ENCODE measurements at places on chromosomes 5 and 9.
A peak's percentile ranks its signal among the peaks of the same experiment; 100 is the strongest.

GRCh38 chr5:128009403-128009802 lies 74.2 kb upstream of the SLC12A2 start:
- DNase-seq = no peak

DNA sequence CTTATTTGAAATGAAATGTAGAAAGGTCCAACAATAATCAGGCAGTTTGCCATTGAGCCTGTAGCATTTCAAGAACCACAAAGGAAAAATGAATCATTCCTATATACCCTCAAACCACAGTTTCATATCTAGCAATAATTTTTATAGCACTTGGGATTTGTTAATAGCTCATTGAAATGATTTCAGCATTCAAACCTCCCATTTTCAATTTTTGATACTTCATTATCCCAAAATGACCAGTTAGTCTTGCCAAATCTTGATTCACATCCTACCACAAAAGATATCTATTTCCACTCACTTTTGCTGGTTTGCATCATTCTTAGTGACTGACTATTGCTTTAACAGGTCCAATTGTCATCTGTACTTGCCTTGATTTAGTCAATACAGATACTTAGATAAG lies 790.1 kb downstream of the TLE1 start:
- peak; percentile 67 for DNase-seq

DNA sequence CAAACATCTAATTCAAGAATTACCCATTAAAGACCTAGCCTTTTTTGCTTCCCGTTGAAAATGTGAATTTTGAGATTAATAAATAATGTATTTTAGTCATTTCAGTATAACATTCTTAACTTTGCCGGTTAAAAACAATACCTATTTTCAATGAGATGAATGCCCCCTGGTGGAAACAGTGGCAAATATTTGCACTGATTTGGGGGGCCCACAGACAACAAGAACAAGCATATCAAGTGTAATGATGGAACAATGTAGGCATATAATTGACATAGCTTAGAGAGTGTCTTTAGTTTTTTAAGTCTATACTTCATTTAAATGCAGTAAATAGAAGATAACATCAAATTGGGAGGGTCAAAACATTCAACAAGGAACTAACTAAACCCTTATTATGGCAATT lies 111.9 kb downstream of the NTRK2 start:
- no peak for DNase-seq

GRCh38 chr9:2686911-2687310 lies 30.4 kb upstream of the KCNV2 start:
- no peak for DNase-seq

DNA sequence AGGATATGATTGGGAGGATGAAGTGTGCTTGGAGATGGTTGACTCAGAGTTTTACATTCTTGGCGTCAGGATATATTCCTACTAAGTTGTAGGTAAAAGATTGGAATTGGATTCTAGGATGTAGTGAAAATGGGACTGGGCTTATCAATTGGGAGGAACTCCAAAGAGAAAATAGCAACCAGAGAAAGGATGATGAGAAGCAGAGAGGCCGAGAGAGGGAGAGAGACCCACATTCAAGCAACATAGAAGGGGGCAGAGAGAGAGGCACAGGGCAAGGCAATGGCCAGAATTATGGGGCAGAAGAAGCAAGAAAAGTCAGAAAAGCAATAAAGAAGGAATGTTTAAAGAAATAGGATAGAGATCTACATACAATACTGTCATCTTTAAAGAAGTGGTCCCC lies 217.9 kb upstream of the ACTBL2 start:
- no peak for DNase-seq

All from fibroblast of skin of left biceps (primary cell).